ENCODE measurements at places on chromosomes 2 and 18. TPM values are rescaled to one million over a fixed set of nuclear protein-coding genes. Genes with fewer than 3 reads are reported as not detected.

Gene SLC16A14
- 0.29 TPM for total RNA-seq

Gene TNFRSF11A
- 0.43 TPM for total RNA-seq

Gene MC4R
- total RNA-seq: not detected

Gene SH3RF3
- total RNA-seq: 11.6 TPM

Gene SMC6
- total RNA-seq: 15.3 TPM

Gene ZNF396
- 1.8 TPM for total RNA-seq

Gene BOLL
- not detected for total RNA-seq

Gene ARHGEF33
- 0.22 TPM for total RNA-seq

Gene KCNJ3
- total RNA-seq: not detected

Gene NPHP1
- 3.3 TPM for total RNA-seq

Gene ZBTB7C
- total RNA-seq: under 0.01 TPM

Gene PNKD
- 25.3 TPM for total RNA-seq

Gene SULT1C2
- not detected for total RNA-seq

Gene RESP18
- total RNA-seq: not detected

Gene INHA
- 0.22 TPM for total RNA-seq

Gene ADD2
- 0.14 TPM for total RNA-seq

Gene HOXD13
- not detected for total RNA-seq

Gene SP5
- not detected for total RNA-seq

Gene LYPD6
- 12.0 TPM for total RNA-seq

Gene FHL2
- 260 TPM for total RNA-seq

Gene CCDC141
- not detected for total RNA-seq

Gene IL36G
- total RNA-seq: not detected

Gene HOXD10
- total RNA-seq: 0.66 TPM

Gene REG3G
- not detected for total RNA-seq

Gene ERFE
- 2.4 TPM for total RNA-seq

Gene PRKAG3
- not detected for total RNA-seq

Gene DPP10
- not detected for total RNA-seq

Gene WNT6
- total RNA-seq: not detected

Gene IL36A
- not detected for total RNA-seq

Gene RAB27B
- 20.5 TPM for total RNA-seq

Gene DNAH7
- total RNA-seq: 1.1 TPM

Gene LBX2
- 1.9 TPM for total RNA-seq

Gene B3GNT7
- 0.14 TPM for total RNA-seq

Gene WNT10A
- not detected for total RNA-seq

Gene ARMC9
- total RNA-seq: 512 TPM

Gene CCL20
- total RNA-seq: 1.1 TPM

Gene PPP1R1C
- not detected for total RNA-seq

Gene NYAP2
- total RNA-seq: not detected

Gene EVA1A
- total RNA-seq: 51.3 TPM

Gene TSHZ1
- total RNA-seq: 9.0 TPM

Gene MEP1B
- total RNA-seq: not detected

Gene BIN1
- total RNA-seq: 66.1 TPM

Data from placental pericyte (primary cell).